T-helper 1 cell (primary cell): ENCODE measurements at places on chromosomes 7 and 10.

DNA sequence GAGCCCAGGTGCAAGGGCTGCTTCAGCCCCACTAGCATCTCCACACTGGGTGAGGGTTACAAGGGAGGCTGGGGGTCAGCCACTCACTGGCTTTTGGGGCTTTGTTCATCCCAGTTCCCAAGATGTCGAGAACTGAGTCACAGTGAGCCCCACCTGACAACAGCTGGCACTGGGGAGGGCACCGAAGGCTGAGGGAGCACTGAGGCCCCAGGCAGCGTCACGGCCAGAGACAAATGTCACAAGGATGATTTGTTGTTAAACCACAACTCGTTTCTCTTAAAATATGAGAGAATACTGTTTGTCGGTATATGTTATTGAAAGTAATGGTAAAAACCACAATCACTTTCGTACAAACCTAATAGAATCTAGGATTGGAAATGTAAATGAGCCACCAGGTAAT lies 219.9 kb downstream of the CELF2 start:
- DNase-seq = peak; percentile 18

- no peak for DNase-seq
These were observed 40.1 kb downstream of the IQUB start for GRCh38 chr7:123494193-123494796.

DNA sequence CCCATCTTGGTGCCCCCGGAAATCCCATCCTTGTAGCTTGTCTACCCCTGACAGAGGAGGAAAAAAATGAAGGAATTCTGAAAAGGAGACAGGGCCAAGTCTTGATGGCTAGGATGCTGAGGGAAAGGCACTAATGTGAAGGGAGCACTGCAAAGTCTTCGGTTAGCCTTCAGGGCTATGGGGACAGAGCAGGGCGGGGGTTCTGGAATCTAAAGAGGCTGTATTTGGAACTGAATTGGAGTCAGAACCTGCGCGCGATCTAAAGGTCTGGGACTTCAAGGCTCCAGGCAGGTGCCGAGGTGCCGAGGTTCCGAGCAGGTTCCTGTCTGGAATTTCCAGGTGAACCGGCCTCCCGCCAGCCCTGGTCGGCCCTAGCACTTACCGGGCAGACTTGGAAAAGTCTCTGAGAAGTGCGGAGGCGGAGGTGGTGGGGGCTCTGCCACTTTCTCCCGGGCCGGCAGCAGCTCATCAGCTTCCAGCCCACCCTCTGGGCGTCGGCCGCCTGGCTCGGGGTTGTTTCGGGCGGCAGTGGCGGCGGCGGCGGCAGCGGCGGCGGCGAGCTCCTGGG lies 781 bp downstream of the GBX1 start:
- DNase-seq = no peak

- DNase-seq = no peak
These were observed 81.3 kb upstream of the CUX1 start for GRCh38 chr7:101736084-101736483.

DNA sequence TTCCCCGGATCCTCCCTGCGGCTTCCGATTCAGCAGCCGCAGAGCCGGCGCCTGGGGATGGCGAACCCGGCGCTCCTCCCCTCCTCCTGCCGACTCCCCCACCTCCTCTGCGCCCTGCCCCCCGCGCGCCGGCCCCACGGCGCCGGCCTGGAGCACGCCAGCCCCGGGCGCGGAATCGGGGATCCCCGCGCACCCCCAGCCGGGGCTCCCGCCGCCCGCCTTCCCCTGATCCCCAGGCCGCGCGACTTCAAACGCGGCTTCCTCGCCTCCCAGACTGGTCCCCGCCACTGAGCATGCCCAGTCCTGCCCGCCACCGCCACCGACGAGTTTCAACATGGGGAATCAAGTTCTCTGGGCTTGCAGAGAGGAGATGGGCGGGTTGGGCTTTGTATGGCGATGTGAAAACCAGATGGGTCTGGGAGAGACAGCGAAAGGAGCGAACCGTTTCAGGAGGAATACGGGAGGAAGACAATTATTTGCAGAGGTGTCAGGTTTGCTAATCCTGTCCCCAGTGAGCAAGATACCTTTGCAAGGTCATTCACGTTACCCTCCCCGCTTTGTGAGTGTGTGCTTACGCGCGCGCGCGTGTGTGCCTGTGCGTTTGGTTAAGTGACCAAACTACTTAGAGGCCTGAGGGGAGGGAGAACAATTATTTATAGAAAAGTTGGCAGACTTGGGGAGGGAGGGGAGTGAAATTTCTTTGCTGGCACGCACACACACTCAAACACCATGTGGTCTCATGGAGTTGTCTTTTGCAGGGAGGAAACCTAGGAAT lies at the start of gene PANK1:
Gene PANK1, minus strand, starts transcription at position 276 of the 775 bp plus-strand sequence. CDS start 351 bp downstream, outside the sequence.
- peak; percentile 55 for DNase-seq

DNA sequence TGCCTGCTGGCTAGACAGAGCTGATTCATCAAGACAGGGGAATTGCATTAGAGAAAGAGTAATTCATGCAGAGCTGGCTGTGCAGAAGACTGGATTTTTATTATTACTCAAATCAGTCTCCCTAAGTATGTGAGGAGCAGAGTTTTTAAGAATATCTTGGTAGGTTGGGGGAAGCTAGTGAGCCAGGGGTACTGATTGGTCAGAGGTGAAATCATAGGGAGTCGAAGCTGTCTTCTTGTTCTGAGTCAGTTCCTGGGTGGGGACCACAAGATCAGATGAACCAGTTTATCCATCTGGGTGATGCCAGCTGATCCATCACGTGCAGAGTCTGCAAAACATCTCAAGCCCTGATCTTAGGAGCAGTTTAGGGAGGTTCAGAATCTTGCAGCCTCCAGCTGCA lies 39.8 kb downstream of the FOXI2 start:
- DNase-seq = peak; percentile 51
